ENCODE measurements at places on chromosomes 5 and 9.
A peak's percentile ranks its signal among the peaks of the same experiment; 100 is the strongest.

DNA sequence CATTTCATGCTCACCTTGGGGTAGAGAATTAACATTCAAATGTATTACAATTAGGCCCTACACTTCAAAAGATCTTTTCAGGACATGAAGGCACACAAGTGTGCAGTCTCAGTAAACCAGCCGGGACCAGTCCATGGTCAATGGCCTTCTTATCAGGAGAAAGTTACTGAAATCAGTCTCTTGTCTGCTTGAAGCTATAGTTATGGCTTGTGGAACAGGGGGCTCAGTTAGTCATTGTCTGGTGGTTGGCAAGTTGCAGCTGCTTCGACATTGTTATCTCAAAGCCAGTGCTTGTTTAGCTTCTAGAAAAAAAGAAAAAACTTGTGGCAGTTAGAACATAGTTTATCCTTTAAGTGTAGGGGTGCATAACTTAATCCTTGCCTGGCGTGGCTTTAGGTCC lies 213.1 kb upstream of the ACO1 start:
- no peak for DNase-seq

DNA sequence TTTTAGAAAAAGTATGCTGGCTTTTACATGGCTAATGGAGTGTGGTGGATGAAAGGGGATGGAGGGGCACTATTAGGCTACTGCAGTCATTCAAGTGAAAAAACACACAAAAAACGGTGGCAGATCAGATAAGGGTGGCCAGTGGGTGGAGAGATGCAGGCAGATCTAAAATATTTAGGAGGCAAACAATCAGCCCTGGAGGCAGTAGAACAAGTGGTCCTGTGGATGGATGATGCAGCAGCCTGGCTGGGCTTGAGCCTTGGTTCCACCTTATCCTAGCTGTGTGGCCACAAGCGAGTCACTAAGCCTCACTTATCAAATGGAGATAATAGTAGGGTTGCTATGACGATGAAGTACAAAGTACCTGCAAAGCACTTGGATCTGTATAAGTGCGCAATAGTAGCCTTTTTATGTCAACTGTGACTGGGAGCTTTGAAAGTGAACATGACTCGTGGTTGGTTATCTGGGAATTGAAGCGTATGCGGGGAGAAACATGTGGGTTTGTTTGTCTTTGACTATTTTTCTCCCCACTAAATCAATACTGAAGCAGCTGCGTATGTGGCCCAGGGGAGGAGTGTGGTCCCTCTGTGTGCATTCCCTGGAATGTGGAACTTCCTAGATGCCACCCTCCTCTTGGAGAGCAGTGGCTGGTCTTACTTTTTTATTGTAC lies 20.2 kb downstream of the NSG2 start:
- DNase-seq, result no peak

GRCh38 chr5:125052584-125052983 lies 306.1 kb upstream of the ZNF608 start:
- no peak for DNase-seq

- no peak for DNase-seq
Observed at GRCh38 chr5:22842574-22842973, 10.6 kb downstream of the CDH12 start.

- DNase-seq, result no peak
Observed at GRCh38 chr9:117747386-117747970, 43.3 kb downstream of the TLR4 start.

DNA sequence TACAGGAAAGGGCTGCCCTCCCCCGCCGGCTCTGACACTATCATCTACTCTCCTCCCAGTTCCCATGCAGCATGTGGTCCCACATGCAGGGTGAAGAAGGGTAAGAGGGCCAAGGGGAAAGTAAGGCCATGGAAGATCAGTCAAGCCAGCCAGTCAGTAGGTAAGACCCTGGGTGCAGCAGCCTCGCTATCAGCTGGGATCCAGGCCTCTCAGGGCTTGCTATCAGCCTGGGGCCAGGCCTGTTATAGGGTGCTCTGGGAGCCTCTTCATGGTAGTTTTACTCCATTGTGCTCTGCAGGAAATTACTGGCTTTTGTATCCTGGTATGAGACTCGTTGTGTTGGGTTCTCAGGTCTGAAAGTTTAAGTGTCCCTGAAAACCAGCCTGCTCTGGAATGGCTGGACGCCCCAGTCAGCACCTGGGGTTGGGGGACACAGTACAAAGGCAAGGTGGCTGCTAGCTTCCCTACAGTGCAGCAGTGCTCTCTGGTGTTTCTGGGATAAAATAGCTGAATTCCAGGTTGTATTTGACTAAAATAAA lies 21.4 kb downstream of the SLC22A4 start:
- DNase-seq, result no peak

DNA sequence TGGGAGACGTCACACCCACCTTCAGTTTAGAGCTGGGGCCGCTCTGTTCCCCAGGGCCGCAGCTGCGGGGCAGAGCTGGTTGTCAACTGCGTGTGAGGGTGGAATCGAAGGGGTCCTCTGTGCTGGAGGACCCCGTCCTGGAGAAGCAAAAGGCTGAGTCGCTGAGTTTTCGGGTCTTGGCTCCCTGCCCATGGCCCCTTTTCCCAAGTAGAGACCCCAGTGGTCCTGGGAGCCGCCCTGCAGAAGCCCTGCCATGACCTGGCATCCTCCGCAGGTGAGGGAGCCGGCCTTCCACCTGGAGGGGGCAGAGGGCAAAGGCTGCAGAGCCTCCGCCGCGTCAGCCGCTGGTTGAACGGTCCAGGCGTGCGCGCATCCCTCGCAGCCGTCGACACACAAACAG lies 90.4 kb upstream of the COL5A1 start:
- DNase-seq, result no peak

DNA sequence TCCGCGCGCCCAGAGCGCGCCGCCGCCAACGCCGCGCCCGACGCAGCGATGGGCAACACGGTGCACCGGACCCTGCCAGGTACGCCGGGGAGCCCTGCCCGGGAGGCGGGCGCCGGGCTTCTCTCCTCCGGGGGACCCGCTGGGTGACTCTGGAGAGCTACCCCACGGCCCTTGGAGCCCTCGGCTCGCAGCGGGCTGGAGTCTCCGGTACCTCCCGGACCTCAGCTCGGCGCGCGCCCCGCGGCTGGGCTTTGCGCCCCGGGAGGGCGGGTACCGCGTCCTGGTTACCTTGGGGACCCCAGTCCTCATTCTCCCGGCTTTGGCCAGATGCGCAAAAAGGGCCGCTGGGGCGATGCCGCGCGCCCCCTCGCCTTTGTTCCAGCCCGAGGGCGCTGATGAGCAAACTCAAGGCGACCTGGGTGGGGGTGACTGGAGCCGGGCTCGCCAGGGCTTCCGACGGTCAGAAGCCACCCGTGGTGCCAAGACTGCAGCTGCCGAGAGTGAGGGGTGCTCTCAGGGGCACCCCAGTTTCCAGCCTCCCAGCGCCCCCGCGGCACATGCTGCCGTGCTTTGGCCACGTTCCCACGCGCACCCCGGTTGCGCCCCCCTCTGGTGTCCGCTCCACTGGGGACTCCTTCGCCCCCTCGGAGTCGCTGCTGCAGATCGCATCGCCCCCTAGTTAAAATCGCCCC lies 442 bp downstream of the NEURL1B start:
- no peak for DNase-seq

DNA sequence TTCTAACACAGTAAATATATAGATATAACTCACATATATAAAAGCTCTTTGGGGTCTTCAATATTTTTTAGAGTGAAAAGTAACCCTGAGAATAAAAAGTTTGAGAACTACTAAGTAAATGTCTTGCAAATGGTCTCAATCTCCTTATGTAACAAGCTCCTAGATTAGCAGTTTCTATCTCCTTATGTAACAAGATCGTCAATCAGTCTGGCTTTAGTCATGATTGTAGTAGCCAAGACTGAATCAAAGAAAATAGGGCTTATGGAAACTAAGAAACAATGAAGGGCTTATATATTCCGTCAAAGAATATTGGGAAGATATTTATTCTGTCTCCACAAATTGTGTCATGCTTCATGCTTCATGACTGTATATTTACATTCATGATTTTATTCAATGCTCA lies 22.4 kb upstream of the FREM1 start:
- no peak for DNase-seq

- peak; percentile 50 for DNase-seq
Observed at GRCh38 chr9:101652601-101653175, 57.9 kb upstream of the PPP3R2 start.

- no peak for DNase-seq
Observed at GRCh38 chr9:95545831-95546567, 29.2 kb upstream of the PTCH1 start.

- no peak for DNase-seq
Observed at GRCh38 chr5:4191703-4192102, 596.1 kb downstream of the IRX1 start.

DNA sequence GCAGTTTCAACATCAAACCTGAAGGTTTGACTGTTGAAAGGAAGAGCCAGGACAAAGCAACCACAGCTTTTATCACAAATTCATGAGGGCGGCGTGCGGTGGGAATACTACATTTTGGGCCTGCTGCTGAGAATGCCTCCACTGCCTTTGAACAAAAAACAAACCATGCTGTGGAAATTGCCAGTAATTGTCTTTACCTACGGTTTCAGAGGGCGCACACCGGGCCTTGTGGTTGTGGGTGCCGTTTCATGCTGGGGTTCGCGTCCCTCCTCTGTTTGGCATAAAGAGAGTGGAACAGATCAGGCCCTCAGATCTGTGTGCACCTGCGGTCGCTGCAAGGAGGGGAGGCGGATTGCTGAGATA lies 27.6 kb upstream of the TCF7 start:
- DNase-seq, result no peak

DNA sequence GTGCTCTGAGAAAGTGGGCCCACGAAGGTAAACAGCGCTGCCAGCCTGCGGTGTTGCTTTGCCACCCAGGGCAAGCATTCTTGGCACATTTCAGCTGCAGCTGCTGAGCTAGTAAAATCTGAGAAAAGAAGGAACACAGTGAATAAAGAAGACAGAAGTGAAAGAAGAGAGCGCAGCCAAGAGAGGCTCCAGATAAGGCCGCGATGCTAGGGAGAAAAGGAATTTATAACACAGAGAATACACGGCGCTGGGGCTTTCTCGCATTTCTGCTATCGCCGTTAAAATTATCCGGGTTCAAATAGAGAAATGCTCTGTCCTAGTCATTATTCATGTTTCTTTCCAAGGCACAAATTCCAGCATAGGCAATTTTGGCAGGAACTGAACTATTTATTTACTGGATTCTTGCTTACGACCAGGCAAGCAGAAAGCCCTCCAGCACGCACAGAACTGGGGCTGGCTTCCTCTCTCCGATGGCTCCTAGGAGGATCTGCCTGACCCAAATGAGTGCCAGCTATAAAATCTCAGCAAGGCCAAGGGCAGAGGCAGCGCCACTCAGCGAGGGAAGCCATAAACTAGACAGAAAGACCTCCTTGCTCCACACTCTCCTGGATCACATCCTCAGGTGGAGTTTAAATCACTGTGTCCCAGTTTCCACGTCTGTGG lies 111.2 kb downstream of the ATPSCKMT start:
- DNase-seq, result no peak

DNA sequence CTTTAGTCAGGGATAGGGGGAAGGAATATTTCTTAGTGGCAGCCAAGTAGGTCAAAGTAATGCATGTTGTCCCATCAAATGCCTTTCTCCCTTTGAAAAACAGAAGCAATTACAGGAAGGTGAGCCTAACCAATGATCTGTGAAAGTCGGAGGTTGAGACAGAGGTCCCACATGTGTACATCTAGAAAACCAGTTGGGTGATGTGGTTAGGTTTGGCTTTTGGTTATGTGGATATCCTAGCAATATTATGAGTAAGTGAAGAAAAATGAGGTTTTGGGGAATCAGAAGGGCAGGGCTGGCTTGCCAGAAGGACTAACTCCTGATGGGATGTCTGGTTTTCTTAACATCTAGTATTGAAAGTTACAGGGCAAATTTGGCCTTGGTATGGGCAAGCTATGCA lies 63.4 kb upstream of the PALM2AKAP2 start:
- DNase-seq, result peak; percentile 44

DNA sequence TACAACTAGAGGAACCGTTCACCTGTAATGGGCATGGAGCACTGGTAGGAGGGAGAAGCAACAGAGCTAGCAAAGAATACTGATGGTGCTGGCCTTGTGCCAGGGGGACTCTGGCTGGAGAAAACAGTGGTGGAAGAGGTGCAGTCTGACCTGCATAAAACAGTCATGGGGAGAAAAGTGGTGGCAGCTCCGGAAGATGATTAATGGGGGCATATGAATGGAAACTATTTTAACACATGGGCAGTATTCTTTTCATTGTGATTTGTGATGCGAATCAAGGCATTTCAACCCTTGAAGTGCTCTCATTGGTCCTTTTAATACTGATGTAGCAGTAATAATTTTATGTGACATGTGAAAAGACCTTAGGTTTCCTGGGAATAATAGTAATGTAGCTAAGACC lies 219.6 kb downstream of the ADAMTS6 start:
- DNase-seq, result peak; percentile 34

DNA sequence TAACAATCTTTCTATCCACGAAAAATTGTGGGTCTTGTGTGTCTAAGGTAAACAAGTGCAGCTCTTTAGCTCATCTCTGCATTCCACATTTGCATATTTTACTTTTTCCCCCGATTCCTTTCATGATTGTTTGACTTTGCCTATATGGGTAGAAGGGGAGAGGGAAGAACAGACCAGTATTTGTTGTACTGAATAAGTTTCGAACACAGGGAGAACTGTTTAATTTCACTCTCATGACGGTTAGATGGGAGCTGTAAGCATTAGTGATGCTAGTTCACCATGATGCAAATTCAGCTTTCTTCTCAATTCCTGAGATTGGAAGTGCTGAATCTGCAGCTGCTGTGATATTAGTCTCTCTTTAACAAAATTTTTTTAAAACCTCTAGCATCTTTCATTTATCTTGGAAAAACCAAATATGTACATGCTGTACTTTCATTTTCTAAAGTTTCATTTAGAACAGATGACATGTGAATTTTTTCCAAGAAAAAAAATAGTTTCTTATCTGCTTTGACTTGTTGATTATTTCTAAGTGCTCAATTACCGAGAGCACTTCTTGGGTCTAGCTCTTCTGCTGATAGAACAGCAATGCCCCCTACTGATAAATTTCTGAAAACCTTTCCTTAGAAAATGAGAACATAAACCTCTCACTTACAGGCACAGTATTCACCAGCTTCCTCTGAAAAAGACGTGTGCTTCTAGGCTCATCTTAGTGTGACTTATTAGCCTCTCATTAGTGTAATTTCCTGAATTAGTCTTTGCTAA lies 149.5 kb downstream of the BAAT start:
- DNase-seq, result peak; percentile 9

GRCh38 chr9:99035313-99035712 lies 69.6 kb upstream of the TGFBR1 start:
- DNase-seq, result no peak

- DNase-seq, result no peak
Observed at GRCh38 chr5:8895599-8895998, 650.3 kb downstream of the SEMA5A start.

GRCh38 chr5:88879724-88880123 lies 3.3 kb downstream of the MEF2C start:
- DNase-seq, result no peak

- no peak for DNase-seq
Observed at GRCh38 chr5:140791089-140791488, 3.6 kb upstream of the PCDHA2 start.

All from fibroblast of skin of right biceps (primary cell).